Umbilical cord (tissue), 2 donors: ENCODE measurements at places on chromosomes 3 and 15. TPM values are rescaled to one million over a fixed set of nuclear protein-coding genes. Genes with fewer than 3 reads are reported as not detected.

DNA sequence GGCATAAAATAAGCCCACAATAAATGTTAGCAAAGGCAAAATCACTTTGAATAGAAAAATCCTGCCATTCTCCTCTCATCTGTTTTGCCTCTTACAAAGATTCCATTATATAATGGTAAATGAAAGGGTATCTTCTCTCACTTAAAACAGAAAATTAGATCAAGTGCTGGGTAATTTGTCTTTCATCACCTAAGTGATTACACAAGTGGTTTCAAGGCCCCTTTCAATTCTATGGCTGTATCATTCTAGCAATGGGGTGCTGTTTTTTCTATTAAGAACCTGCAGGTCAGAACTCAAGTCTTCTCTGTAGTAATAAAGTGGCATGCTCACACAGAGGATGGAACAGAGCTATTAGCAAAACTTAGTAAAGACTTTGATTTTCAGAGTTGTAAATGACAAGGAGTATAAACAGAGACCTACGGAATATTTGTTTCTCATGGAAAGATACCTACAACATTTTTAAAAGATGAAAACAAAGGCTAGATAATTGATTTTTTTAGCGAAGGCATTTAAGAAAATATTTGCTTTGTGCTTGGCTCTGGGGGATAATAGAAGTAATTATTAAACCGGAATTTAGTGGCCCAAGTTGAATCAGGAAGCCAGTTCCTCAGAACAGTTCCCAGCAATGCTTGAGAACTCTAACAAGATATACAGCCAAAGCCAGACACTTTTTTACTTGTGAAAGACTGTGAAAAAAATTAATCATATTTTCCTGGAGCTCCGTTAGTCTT lies 137.4 kb downstream of the CMSS1 start:
- DNase-seq = no peak

- no peak for DNase-seq
Measured at GRCh38 chr15:97316362-97316761, 644.1 kb upstream of the ARRDC4 start.

DNA sequence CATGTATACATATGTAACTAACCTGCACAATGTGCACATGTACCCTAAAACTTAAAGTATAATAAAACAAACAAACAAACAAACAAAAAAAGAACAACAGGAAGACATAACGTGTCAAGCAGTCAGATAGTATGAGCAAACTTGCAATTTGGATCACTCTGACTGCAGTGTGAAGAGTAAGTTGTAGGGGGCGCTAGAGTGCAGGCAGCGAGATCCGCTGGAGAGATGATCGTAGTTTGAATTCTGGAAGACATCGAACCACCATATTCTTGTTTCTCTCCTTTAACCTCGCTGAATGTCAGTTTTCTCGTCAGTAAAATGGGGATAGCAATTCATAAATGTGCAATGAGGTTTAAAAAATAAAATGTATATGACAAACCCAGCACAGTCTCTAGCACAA lies 165.2 kb upstream of the LMCD1 start:
- DNase-seq = no peak

DNA sequence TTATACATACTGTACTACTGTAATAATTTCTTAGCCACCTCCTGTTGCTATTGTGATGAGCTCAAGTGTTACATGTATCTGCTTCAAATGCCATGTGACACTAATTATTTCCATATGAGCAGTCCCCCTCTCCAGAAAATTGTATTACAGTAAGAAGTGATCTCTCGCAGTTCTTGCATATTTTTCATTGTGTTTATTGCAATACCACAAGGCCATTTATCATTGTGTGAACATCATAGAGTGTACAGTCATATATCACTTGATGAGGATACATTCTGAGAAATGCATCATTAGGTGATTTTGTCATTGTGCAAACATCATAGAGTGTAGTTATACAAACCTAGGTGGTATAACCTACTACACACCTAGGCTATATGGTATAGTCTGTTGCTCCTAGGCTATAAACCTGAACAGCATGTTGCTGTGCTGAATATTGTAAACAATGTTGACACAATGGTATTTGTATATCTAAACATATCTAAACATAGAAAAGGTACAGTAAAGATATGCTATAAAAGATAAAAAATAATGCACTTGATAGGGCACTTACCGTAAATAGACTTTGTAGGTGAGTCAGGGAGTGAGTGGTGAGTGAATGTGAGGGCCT lies 189.6 kb upstream of the MLF1 start:
- DNase-seq = no peak

- no peak for DNase-seq
Measured at GRCh38 chr3:174940151-174940550, 81.0 kb downstream of the NAALADL2 start.

- no peak for DNase-seq
Measured at GRCh38 chr3:79285380-79285779, 482.4 kb downstream of the ROBO1 start.

GRCh38 chr3:148759430-148759829 lies 61.7 kb downstream of the AGTR1 start:
- peak; percentile 57 for DNase-seq

GRCh38 chr3:39809181-39809994 lies at the start of gene MYRIP:
MYRIP (plus strand) TSS chr3:39809609; CDS start chr3:39900817, 91,208 bp downstream.
- peak; percentile 31 for DNase-seq

DNA sequence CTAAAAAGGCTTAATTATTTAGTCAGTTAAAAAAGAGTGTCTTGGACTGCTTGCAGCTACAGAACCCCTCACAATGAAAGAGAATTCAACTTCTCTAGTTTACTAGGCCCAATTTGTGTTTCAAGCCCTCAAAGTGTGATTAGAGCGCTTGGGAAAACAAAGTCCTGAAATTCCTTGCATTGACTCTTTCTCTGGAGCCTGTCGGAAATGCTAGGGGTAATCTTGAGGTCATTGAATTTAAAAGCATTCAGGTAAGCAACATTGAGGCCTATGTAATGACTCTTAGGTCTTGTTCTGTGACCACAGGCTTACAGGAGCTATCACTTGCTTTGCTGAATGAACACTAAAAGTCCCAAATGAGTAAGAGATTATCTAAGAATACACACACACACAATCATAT lies 186.0 kb downstream of the NLGN1 start:
- no peak for DNase-seq

DNA sequence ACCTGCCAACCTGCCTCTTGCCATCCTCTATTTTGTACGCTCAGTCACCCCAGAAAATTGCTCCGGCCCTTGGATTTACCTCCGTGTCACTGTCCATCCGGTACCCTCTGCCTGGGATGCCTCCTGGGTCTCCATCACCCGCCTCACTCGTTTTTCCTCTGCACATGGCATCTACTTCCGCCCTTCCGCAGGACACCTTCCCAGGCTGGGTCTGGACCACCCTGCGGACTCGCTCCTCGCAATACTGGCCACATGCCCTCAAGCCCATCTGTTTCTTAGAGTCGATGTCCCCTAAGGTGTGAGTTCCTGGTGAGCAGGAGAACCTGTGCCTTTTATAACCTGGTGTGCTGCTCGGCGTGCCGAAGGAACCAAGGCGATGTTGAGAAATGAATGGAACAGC lies 58.5 kb downstream of the APBA2 start:
- no peak for DNase-seq

- DNase-seq = no peak
Measured at GRCh38 chr3:16419640-16420241, 93.8 kb downstream of the RFTN1 start.

GRCh38 chr3:116190095-116190494 lies 255.2 kb downstream of the LSAMP start:
- no peak for DNase-seq

- peak; percentile 55 for DNase-seq
Measured at GRCh38 chr3:162842549-162843216, 1346.1 kb downstream of the OTOL1 start.

The VPS8 gene
- total RNA-seq = 75.6 TPM

The SCAMP5 gene
- total RNA-seq = 1.2 TPM

The TRIM42 gene
- total RNA-seq = 2.2 TPM

The GABRA5 gene
- total RNA-seq = 0.96 TPM

The PRR20G gene
- 3.9 TPM for total RNA-seq
